Right cardiac atrium (tissue), 5 donors: ENCODE measurements at places on chromosomes 12 and 14. TPM values are rescaled to one million over a fixed set of nuclear protein-coding genes. Genes with fewer than 3 reads are reported as not detected.

DNA sequence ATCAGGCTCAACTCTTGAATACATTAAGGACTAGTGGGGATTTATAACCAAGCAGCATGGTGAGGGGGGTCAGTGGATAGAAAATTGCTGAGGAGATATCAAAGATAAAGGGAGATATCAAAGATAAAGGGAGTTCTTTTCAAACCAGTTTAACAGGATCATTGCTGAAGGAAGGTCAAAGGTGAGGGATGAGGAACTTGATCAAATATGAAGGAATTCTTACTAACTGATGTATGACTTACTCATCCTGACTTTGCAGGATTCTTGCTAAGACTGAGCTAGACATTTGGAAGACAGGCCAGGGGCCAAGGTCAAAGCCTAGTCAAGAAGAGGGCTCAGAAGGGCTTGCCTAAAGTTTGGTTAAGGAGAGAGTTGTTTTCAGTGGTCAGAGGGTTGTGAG, 4.8 kb downstream of the ABHD4 start:
- no peak for DNase-seq

DNA sequence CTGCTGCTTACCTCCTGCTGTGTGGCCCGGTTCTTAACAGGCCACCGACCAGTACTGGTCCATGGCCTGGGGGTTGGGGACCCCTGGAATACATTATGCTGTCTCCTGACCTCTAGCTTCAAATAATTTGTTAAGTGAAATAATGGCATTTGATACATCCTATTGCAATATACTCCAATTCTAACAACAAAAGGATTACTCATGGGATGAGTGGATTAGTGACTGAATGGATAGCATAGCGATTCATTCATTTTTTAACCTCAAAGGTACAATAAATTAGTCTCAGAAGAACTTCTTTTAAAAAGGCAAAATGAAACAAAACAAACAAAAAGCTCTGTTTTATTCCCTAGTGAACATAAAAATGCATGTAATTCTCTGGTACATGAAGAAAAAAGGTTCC, 147.9 kb upstream of the PKP2 start:
- DNase-seq: no peak

DNA sequence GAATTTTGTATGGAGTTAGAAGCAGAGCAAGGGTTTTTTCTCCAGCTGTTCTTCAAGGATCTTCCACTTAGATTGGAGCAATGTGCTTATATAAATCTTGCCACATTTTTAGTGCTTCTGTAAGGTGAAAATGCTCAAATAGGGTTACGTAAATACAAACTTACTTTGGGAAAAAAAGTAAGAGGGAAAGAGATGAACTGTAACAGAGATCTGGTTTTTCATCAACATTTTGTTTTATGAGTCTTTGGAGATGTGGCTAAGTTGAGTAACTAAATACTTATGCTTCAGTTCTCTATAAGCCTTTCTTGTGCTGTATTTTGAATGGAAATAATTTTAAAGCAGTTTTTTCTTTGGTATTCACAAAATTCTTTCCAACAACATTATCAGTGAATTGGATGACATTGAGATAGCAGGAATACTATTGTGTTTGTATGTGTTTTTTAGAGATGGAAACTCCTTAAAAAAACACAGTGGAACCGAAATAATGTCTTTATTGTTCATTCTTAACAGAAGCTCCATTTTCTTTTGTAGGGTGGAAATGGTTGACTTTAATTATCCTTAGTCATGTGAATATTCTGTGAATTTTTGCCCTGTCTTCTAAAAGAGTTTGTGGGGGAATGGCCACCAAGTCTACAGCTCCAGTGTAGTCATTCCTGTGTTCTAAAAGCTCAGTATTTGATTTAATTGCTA, 45.7 kb downstream of the NPAS3 start:
- no peak for DNase-seq

DNA sequence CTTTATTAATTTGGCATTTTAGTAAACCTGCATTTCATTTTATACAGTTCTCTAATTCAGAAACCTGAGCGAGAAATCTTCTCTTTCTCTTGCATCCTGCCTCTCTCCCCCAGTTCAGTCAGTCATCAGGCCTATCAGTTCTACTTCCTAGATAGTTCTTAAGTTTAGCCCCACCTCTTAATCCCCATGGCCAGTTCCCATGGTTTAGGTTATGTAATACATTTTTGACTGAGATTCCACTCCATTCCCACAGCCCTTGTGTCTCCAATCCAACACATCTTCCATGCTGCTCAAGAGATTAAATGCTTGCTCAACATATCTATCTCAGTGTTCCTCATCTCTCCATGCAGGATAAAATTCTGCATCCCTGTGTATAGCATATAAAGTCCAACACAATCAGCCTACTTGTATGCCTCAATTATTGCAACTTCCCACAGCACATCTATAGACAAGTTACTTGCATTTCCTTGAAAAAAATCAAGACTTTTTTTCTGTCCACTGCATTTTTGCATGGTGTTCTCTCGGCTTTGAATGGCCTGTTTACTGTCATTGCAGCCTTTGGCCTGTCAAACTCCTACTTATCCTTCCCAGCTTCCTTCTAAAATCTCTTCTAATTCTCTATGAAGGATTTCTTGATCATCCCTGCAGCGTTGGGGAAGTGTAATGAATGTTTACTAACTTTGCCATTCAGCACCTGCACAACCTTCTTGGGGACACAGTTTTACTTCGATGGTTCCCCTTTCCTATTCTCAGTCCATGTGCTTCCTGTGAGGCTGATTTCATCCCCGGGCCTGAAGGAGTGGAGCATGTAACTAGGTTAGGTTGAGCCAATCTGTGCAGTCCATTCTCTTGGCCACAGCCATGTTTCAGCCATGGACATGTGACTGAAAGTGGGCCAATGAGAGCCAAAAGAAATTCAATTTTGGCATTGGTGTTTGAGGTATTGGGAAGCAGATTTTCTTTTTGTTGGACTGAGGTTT, 80.8 kb downstream of the DACT1 start:
- no peak for DNase-seq

GRCh38 chr14:104104076-104104901, 18.8 kb downstream of the ASPG start:
- DNase-seq: peak; percentile 50

Gene YLPM1
- total RNA-seq: 36.1 TPM
